ENCODE measurements at places on chromosomes 5 and 9. TPM values are rescaled to one million over a fixed set of nuclear protein-coding genes. Genes with fewer than 3 reads are reported as not detected.

Gene FOXI1
- not detected for total RNA-seq

Gene ARHGEF28
- not detected for total RNA-seq

Gene SGCD
- total RNA-seq, result not detected

Gene ANKRD18B
- total RNA-seq, result not detected

Gene CD72
- total RNA-seq, result 6.1 TPM

Gene AHRR
- total RNA-seq, result 10.2 TPM

Gene PELO
- 11.5 TPM for total RNA-seq

Gene POU5F2
- 1.1 TPM for total RNA-seq

Gene ARRDC1
- total RNA-seq, result 60.1 TPM

Gene BHMT2
- not detected for total RNA-seq

Gene EGFL7
- total RNA-seq, result 0.41 TPM

Gene COL15A1
- total RNA-seq, result 0.10 TPM

Gene SPATA31A3
- not detected for total RNA-seq

Gene IL3
- total RNA-seq, result not detected

Gene BAAT
- not detected for total RNA-seq

Gene PCDHGA7
- total RNA-seq, result not detected

Gene MROH2B
- not detected for total RNA-seq

Gene NAIP
- total RNA-seq, result 20.3 TPM

Gene CDH18
- not detected for total RNA-seq

Gene ACOT12
- not detected for total RNA-seq

Gene GLIPR2
- 31.9 TPM for total RNA-seq

Gene DYNC2I2
- 44.3 TPM for total RNA-seq

Gene ALDOB
- not detected for total RNA-seq

Gene NR3C1
- total RNA-seq, result 68.2 TPM

Gene ADAMTS12
- not detected for total RNA-seq

Gene SNCAIP
- not detected for total RNA-seq

Gene PLCXD3
- total RNA-seq, result not detected

Gene PRLR
- not detected for total RNA-seq

Gene NDST1
- total RNA-seq, result 0.39 TPM

Gene EIF4E1B
- total RNA-seq, result not detected

Gene PCDHA3
- total RNA-seq, result not detected

Gene CCL28
- 18.4 TPM for total RNA-seq

Gene SLIT3
- total RNA-seq, result not detected

Gene SEMA5A
- 0.08 TPM for total RNA-seq

Gene CCDC107
- 34.3 TPM for total RNA-seq

Gene LPAR1
- not detected for total RNA-seq

Gene PTGDS
- total RNA-seq, result 17.8 TPM

Gene TIMD4
- 3.0 TPM for total RNA-seq

Data from activated naive CD4-positive, alpha-beta T cell treated with anti-CD3 and anti-CD28 coated beads, Interleukin-2, amount 10 ng/mL, durations not matched to agents 5 hours and 36 hours (primary cell).